A549 treated with GW870086 at 1 μM for 4 hours (cell line): ENCODE measurements at places on chromosomes 2 and 18. TPM values are rescaled to one million over a fixed set of nuclear protein-coding genes. Genes with fewer than 3 reads are reported as not detected.

HOXD9 gene
- total RNA-seq: 0.78 to 1.7 TPM (median 1.2 TPM) in 5 replicates

EIF2B4 gene
- total RNA-seq: 54.9 to 62.2 TPM (median 58.8 TPM) in 5 replicates

MAB21L4 gene
- total RNA-seq: 0.26 to 0.49 TPM (median 0.37 TPM) in 5 replicates

MPV17 gene
- 82.3 to 96.7 TPM (median 86.5 TPM) in 5 replicates for total RNA-seq

SCN2A gene
- total RNA-seq: not detected in 5 replicates

MLPH gene
- 236 to 318 TPM (median 297 TPM) in 5 replicates for total RNA-seq

C2orf72 gene
- total RNA-seq: 5.2 to 8.3 TPM (median 7.4 TPM) in 5 replicates

SPC25 gene
- total RNA-seq: 17.5 to 23.6 TPM (median 19.1 TPM) in 5 replicates

GKN2 gene
- total RNA-seq: 1.7 to 3.5 TPM (median 2.9 TPM) in 5 replicates

CELF4 gene
- not detected in 5 replicates for total RNA-seq

LIMS1 gene
- 46.5 to 70.3 TPM (median 68.3 TPM) in 5 replicates for total RNA-seq

POU3F3 gene
- total RNA-seq: not detected in 5 replicates

XIRP2 gene
- not detected in 5 replicates for total RNA-seq

IFIH1 gene
- total RNA-seq: 0.80 to 1.6 TPM (median 1.3 TPM) in 5 replicates

C2orf66 gene
- 0.12 TPM in 1 of 5 replicates, not detected in the others for total RNA-seq

HRH4 gene
- total RNA-seq: not detected in 5 replicates

TMEM247 gene
- total RNA-seq: not detected in 5 replicates

MARCHF4 gene
- 24.7 to 33.2 TPM (median 28.4 TPM) in 5 replicates for total RNA-seq

CDH2 gene
- total RNA-seq: 32.4 to 50.6 TPM (median 48.5 TPM) in 5 replicates

SCN1A gene
- total RNA-seq: not detected in 5 replicates

NCK2 gene
- 20.1 to 28.4 TPM (median 25.6 TPM) in 5 replicates for total RNA-seq

ZCCHC2 gene
- 7.8 to 11.7 TPM (median 9.6 TPM) in 5 replicates for total RNA-seq

SCYGR5 gene
- not detected in 5 replicates for total RNA-seq

UGT1A10 gene
- total RNA-seq: 0.07 to 0.49 TPM (median 0.11 TPM) in 4 of 5 replicates, not detected in the other

DYNAP gene
- total RNA-seq: not detected in 5 replicates

WDR54 gene
- total RNA-seq: 77.2 to 90.3 TPM (median 87.1 TPM) in 5 replicates

CXCR1 gene
- total RNA-seq: not detected in 5 replicates

PSMG2 gene
- 63.1 to 73.3 TPM (median 69.8 TPM) in 5 replicates for total RNA-seq

TRIM54 gene
- total RNA-seq: 0.67 to 1.1 TPM (median 0.72 TPM) in 5 replicates

RIT2 gene
- total RNA-seq: not detected in 5 replicates

CENPO gene
- 43.2 to 47.3 TPM (median 46.0 TPM) in 5 replicates for total RNA-seq

TRPM8 gene
- 0.03 to 0.49 TPM (median 0.28 TPM) in 5 replicates for total RNA-seq

OTOF gene
- 0.10 to 0.24 TPM (median 0.16 TPM) in 5 replicates for total RNA-seq

SEPTIN10 gene
- total RNA-seq: 28.9 to 46.6 TPM (median 45.1 TPM) in 5 replicates

FIGN gene
- total RNA-seq: 1.5 to 2.2 TPM (median 2.0 TPM) in 5 replicates

GPR39 gene
- total RNA-seq: 7.2 to 9.0 TPM (median 8.1 TPM) in 5 replicates

ACMSD gene
- total RNA-seq: not detected in 5 replicates

ERLEC1 gene
- total RNA-seq: 49.5 to 62.2 TPM (median 58.8 TPM) in 5 replicates

MEP1B gene
- 0.05 TPM in 1 of 5 replicates, not detected in the others for total RNA-seq

ALPG gene
- 0.24 to 0.47 TPM (median 0.38 TPM) in 5 replicates for total RNA-seq
